Upper lobe of left lung (tissue), 6 donors: ENCODE measurements at places on chromosomes 3 and 15. TPM values are rescaled to one million over a fixed set of nuclear protein-coding genes. Genes with fewer than 3 reads are reported as not detected.

DNA sequence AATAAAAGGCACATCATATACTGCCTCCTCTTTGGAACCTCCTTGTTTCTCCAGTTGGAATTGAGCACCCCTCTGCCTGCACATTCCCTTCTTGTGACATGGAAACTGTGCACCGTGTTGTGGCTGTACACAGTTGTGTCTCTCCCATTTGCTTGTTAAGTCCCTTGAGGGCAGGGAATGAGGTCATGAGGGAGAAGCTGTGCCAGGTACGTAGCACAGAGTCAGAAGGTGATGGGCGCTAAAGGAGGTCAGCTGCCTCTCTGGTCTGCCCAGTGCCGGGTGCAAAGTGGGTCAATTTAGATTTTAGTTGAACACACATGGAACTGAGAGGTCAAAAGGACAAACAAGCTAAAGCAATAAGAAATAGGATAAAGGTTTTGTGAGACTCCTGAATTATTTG is 124.4 kb downstream of the FAM43A start:
- H3K4me3 ChIP-seq: no peak overlapping the region
- H3K36me3 ChIP-seq: no peaks in the 10 kb centered on the region
- DNase-seq: no peak

GRCh38 chr15:32746116-32746857 is 28.5 kb downstream of the GREM1 start:
- no peaks in the 10 kb centered on the region for H3K4me1 ChIP-seq
- no peak overlapping the region for H3K27ac ChIP-seq
- H3K4me3 ChIP-seq: no peak overlapping the region
- no peak for DNase-seq
- no peaks in the 10 kb centered on the region for H3K27me3 ChIP-seq
- no peaks in the 10 kb centered on the region for H3K36me3 ChIP-seq

- H3K27ac ChIP-seq: no peak within 1 kb of the TSS
- H3K36me3 ChIP-seq: no peaks in the 10 kb centered on the region
- no peaks in the 10 kb centered on the region for H3K27me3 ChIP-seq
- H3K4me1 ChIP-seq: peaks cover 13% of the 10 kb centered on the region
- DNase-seq: peak; percentile 84
Measured at GRCh38 chr3:19147905-19148767, at the start of gene KCNH8. Gene KCNH8, plus strand, starts transcription at chr3:19148510. Its CDS starts 210 bp downstream, at chr3:19148720.

DNA sequence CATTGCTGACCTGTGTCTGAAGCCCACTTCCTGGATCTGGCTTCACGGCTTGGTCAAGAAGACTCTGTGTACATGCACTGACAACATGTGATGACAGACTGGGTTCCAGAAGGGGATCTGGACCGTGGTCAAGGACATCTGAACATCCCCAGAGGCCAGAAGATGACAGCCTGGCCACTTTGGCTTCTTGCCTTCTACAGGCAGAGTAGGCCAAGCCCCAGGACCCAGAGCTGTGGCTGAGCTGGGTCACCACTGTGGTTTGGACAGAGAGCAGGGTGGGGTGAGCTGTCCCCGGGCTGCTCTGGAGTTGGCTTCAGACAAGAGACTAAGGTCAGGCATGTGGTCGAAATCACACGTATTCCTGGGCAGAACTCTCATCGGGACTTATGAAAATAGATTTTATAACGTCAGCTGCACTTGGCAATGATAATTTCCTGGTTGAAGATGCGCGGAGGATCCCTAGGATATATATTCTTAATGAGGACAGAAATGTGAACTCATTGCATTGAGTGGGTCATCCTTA is 114.1 kb upstream of the FRMD4B start:
- no peaks in the 10 kb centered on the region for H3K27me3 ChIP-seq
- H3K4me3 ChIP-seq: no peak overlapping the region
- H3K36me3 ChIP-seq: no peaks in the 10 kb centered on the region
- peak overlapping the region; percentile 52 for H3K27ac ChIP-seq

GRCh38 chr3:37761043-37761442 is 100.6 kb upstream of the CTDSPL start:
- H3K4me3 ChIP-seq: no peak overlapping the region
- no peaks in the 10 kb centered on the region for H3K36me3 ChIP-seq
- peaks cover 23% of the 10 kb centered on the region for H3K4me1 ChIP-seq
- H3K27ac ChIP-seq: no peak overlapping the region
- no peaks in the 10 kb centered on the region for H3K27me3 ChIP-seq

DNA sequence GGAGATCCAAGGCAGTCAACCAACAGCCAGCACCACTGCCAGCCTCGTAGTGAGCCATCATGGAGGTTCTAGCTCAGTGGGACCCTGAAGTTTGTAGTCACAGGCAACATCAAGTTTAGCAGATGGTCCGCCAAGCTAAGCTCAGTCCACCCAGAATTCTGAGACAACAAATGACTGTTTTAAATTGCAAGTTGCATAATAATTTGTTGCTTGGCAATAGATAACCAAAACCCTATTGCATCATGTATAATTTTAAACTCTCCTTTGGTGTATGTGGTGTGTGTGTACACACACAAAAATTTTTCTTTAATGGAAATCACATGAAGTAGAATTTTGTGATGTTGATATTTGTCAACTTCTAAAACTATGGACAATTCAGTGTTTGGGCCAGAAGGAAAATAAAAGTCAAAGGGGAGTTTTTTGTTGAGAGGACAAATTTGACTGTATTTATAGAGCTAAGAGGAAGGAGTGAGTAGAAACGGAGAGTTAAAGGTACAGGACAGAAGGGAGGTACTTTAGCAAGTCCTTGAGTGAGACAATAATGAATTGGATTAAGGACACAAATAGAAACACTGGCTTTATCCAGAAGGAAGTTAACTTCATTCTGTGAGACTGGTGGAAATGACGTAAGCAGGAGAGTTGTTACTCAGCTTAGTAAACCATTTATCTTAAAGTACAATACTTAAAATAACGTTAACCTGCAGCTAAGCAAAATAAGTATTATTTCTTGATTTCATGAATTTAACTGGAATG is 83.6 kb downstream of the NCEH1 start:
- no peak overlapping the region for H3K4me3 ChIP-seq
- peak overlapping the region; percentile 61 for H3K27ac ChIP-seq
- H3K4me1 ChIP-seq: peaks cover 12% of the 10 kb centered on the region
- H3K27me3 ChIP-seq: no peaks in the 10 kb centered on the region
- H3K36me3 ChIP-seq: no peaks in the 10 kb centered on the region
- no peak for DNase-seq

DNA sequence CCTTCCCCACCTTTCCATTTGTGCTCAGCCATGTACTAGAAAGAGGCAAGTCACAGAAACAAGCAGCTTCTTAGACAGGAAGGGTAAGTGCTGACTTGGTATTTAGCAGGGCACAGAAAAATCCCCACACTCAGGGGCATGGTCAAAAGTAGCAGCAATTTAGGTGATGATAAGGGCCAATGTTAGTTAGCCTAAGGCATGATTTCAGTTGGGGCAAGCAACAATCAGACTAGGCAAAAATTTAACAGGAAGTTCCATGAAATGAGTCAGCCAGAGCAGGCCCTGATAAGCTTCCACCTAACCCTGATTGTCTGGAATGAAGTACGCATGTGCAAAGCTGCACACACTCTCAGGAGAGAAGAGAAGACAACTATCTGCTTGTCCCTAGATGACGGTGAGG is 423.4 kb upstream of the UBE2E2 start:
- H3K27ac ChIP-seq: no peak overlapping the region
- no peaks in the 10 kb centered on the region for H3K36me3 ChIP-seq
- no peak overlapping the region for H3K4me3 ChIP-seq
- no peak for DNase-seq
- H3K4me1 ChIP-seq: no peaks in the 10 kb centered on the region
- H3K27me3 ChIP-seq: no peaks in the 10 kb centered on the region

- DNase-seq: no peak
- no peak overlapping the region for H3K4me3 ChIP-seq
- H3K36me3 ChIP-seq: no peaks in the 10 kb centered on the region
- H3K27me3 ChIP-seq: no peaks in the 10 kb centered on the region
- no peaks in the 10 kb centered on the region for H3K4me1 ChIP-seq
Measured at GRCh38 chr3:8875836-8876235, 87.4 kb downstream of the RAD18 start.

DNA sequence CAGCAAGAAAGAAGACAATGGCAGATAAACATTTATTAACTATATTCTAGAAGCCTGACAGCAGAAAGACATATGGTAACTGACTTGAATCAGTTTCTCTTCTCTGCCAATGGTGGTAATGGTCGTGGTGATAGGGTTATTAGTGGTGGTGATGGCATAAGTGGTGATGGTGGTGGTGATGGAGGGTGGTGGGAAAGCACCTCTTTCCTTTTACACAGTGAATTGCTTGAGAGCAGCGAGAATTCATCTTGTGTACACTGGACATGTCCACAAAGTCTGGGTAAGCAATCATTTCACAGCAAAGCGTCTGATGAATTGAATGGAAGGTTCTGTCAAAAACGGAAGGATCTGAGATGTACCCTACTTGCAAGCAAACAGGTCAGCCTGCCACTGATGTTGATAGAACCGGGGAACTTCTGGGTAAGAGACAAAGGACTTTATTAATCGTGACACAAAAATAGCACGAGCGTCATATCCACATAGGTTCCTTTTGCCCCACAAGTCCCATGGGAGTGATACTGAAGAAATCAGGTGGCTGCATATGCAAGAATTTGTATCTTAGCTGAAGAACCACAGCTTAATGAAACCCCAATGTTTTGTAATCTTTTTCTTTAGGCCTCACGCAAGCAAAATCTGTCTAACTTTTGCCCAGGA is 23.5 kb upstream of the TBC1D5 start:
- no peak overlapping the region for H3K4me3 ChIP-seq
- H3K27ac ChIP-seq: no peak overlapping the region
- H3K4me1 ChIP-seq: no peaks in the 10 kb centered on the region
- no peaks in the 10 kb centered on the region for H3K27me3 ChIP-seq
- DNase-seq: no peak
- no peaks in the 10 kb centered on the region for H3K36me3 ChIP-seq

GRCh38 chr3:43093006-43093405 is 12.9 kb downstream of the POMGNT2 start:
- H3K27me3 ChIP-seq: no peaks in the 10 kb centered on the region
- no peak overlapping the region for H3K27ac ChIP-seq
- no peaks in the 10 kb centered on the region for H3K36me3 ChIP-seq
- no peak for DNase-seq
- no peak overlapping the region for H3K4me3 ChIP-seq

- H3K4me3 ChIP-seq: no peak overlapping the region
- no peaks in the 10 kb centered on the region for H3K36me3 ChIP-seq
- DNase-seq: no peak
- H3K4me1 ChIP-seq: no peaks in the 10 kb centered on the region
- H3K27ac ChIP-seq: no peak overlapping the region
Measured at GRCh38 chr3:109125902-109126301, 8.0 kb upstream of the MORC1 start.

- H3K27ac ChIP-seq: no peak overlapping the region
- no peaks in the 10 kb centered on the region for H3K36me3 ChIP-seq
- H3K27me3 ChIP-seq: no peaks in the 10 kb centered on the region
- DNase-seq: no peak
- no peaks in the 10 kb centered on the region for H3K4me1 ChIP-seq
Measured at GRCh38 chr3:189684317-189684716, 53.1 kb downstream of the TP63 start.

DNA sequence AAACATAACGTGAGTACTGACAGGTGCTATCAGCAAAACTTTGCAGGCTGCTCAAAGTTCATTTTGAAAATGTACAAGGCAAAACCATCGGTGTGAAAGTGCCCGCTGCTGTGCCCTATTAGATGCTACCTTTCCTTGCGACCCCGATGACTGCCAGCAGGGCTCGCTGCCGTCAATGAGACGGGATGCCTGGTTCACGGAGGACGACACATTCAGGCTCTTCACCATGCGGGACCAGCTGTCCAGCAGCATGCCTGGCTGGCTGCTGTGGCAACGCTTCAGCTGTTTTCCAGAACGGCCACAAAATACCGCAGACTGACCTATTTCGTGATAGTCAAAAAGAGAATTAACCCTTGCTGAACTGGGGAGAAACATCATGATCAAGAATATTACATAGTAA is 92.7 kb upstream of the OCA2 start:
- H3K27ac ChIP-seq: no peak overlapping the region
- H3K4me3 ChIP-seq: no peak overlapping the region
- no peaks in the 10 kb centered on the region for H3K27me3 ChIP-seq
- peak; percentile 33 for DNase-seq
- H3K36me3 ChIP-seq: peaks cover 38% of the 10 kb centered on the region
- no peaks in the 10 kb centered on the region for H3K4me1 ChIP-seq

GRCh38 chr3:197734667-197735318 is 1.9 kb downstream of the RUBCN start:
- H3K4me1 ChIP-seq: peaks cover 25% of the 10 kb centered on the region
- no peak overlapping the region for H3K4me3 ChIP-seq
- H3K27me3 ChIP-seq: no peaks in the 10 kb centered on the region
- no peak for DNase-seq

GRCh38 chr3:57160076-57160764 is 4.9 kb downstream of the IL17RD start:
- no peaks in the 10 kb centered on the region for H3K36me3 ChIP-seq
- H3K4me1 ChIP-seq: peaks cover 9% of the 10 kb centered on the region
- no peak for DNase-seq
- H3K27me3 ChIP-seq: peaks cover 11% of the 10 kb centered on the region

GRCh38 chr3:113018536-113019181 is 27.9 kb downstream of the GTPBP8 start:
- peaks cover 18% of the 10 kb centered on the region for H3K4me1 ChIP-seq
- H3K27ac ChIP-seq: peak overlapping the region; percentile 89
- peak overlapping the region; percentile 75 for H3K4me3 ChIP-seq
- H3K27me3 ChIP-seq: no peaks in the 10 kb centered on the region
- DNase-seq: no peak

DNA sequence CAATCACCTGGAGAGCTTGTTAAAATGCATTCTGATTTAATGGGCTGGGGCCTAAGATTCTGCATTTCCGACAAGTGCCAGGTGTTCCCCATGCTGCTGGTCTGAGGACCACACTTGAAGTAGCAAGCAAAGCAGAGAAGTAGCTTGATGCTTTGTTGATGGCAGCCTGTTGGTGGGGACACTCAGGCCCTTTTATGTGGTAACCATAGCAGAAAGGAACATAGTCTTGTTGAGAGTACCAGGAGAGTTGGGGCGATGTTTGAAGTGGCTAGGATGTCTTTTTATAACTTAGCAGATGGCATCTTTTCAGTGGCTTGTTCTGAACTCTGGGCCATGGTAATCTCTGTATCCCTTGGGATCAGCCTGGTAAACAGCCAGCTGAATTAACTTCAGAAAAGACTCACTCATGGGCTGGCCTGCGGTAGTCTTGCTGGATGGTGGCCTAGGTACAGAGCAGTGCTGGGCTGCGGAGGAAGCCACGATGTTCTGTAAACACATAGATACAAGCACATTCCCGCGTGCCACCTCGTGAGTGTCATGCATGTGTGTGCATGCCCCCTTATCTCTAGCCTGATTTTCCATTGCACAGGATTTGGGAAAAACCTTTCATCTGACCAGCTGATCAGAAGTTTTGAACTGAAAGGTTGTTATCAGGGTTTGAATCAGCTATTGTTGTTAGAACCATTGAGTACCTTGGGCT is 292.4 kb upstream of the LRRFIP2 start:
- H3K4me1 ChIP-seq: no peaks in the 10 kb centered on the region
- H3K4me3 ChIP-seq: no peak overlapping the region
- DNase-seq: no peak
- H3K27me3 ChIP-seq: no peaks in the 10 kb centered on the region

- no peak overlapping the region for H3K27ac ChIP-seq
- H3K27me3 ChIP-seq: no peaks in the 10 kb centered on the region
- H3K4me1 ChIP-seq: peaks cover 36% of the 10 kb centered on the region
- no peak overlapping the region for H3K4me3 ChIP-seq
Measured at GRCh38 chr3:42166214-42166613, 75.1 kb downstream of the TRAK1 start.

The SERINC4 gene
- total RNA-seq: not detected

The SERPINI2 gene
- 0.67 TPM for total RNA-seq

The SI gene
- not detected for total RNA-seq

The KLF15 gene
- 21.6 TPM for total RNA-seq

The GABRR3 gene
- not detected for total RNA-seq

The TGM4 gene
- total RNA-seq: not detected
